ENCODE measurements at places on chromosomes 4 and X. TPM values are rescaled to one million over a fixed set of nuclear protein-coding genes. Genes with fewer than 3 reads are reported as not detected.
A peak's percentile ranks its signal among the peaks of the same experiment; 100 is the strongest.

DNA sequence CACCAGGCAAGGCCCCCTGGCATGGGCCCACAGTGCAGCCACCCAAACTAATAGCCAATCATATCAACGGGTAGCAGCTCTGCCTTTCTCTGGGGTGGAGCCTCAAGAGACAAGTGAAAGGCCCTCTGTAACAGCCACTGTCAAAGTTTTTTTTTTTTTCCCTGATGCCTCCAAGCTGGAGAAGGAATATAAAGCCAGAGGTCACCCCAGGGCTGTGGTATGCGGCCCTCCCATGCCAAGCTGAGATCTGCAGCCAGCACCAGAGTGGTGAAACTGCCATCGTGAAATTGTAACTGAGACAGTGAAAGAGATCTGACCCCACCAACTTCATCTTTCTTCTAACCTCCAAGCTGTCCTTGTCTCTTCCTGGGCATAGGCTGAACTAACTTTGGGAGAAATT lies 407.0 kb downstream of the KLHL4 start:
- peaks cover 10% of the 10 kb centered on the region for H3K4me1 ChIP-seq
- no peak overlapping the region for H3K4me3 ChIP-seq
- no peaks in the 10 kb centered on the region for H3K27me3 ChIP-seq
- H3K36me3 ChIP-seq, result no peaks in the 10 kb centered on the region
- DNase-seq, result no peak

GRCh38 chr4:56799824-56800756 lies 21.4 kb downstream of the SPINK2 start:
- peak; percentile 85 for DNase-seq
- H3K36me3 ChIP-seq, result no peaks in the 10 kb centered on the region
- H3K27ac ChIP-seq, result peak overlapping the region; percentile 36

DNA sequence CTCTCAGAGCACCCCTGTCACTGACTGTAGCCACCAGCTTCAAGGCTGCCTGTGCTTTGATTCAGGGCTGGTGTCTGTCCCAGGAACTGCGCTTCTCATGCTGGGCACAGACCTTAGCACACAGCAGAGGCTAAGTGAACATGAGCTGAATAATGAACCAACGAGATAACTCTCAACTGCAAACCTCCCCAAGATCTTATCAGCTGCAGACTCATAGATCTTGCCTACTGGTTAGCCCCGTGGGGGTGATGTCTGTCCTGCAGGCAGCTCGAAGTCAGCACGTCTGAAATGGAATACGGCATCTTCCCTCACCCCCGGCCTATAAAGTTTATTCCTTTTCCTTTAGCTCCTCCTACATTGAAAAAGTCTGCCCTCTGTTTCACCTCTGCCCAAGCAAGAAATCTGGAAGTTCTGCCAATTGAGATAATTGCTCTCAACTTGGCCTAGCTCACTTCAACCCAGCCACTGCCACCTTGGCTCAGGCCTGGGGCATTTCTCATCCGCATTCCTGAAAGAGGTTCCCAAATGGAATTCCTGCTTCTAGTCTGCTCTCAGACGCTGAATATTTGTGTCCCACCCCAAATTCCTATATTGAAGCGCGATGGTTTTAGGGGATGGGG lies 73.7 kb downstream of the GATB start:
- DNase-seq, result no peak
- H3K36me3 ChIP-seq, result peaks cover 5% of the 10 kb centered on the region
- no peaks in the 10 kb centered on the region for H3K27me3 ChIP-seq
- H3K4me1 ChIP-seq, result peaks cover 20% of the 10 kb centered on the region
- H3K4me3 ChIP-seq, result no peak overlapping the region

DNA sequence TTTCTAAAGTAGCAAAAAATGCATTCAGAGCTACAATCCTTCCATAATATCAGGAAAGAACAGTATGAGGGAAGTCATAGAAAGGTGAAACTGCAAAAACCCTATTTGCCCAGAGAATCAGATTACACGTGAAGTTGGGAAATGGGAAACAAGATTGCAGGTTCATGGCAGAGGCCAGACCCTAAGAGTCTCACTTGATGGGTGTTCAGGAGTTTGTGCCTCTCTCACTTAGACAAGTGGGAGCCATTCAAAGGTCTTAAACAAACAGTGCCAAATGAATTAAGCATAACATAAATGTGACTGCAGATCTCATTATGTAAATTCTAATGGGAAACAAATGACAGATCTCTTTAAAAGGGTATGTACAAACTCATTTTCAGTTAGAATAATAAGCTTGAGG lies 91.6 kb downstream of the ARAP2 start:
- DNase-seq, result no peak
- H3K36me3 ChIP-seq, result no peaks in the 10 kb centered on the region
- no peaks in the 10 kb centered on the region for H3K27me3 ChIP-seq
- H3K4me1 ChIP-seq, result peaks cover 15% of the 10 kb centered on the region
- H3K27ac ChIP-seq, result no peak overlapping the region

GRCh38 chr4:76087007-76087769 lies 12.7 kb downstream of the ART3 start:
- no peak overlapping the region for H3K27ac ChIP-seq
- peak; percentile 56 for DNase-seq
- peaks cover 6% of the 10 kb centered on the region for H3K4me1 ChIP-seq
- H3K27me3 ChIP-seq, result no peaks in the 10 kb centered on the region
- no peaks in the 10 kb centered on the region for H3K36me3 ChIP-seq

GRCh38 chrX:155086961-155087735 lies 15.8 kb downstream of the BRCC3 start:
- H3K27ac ChIP-seq, result no peak overlapping the region
- H3K27me3 ChIP-seq, result no peaks in the 10 kb centered on the region
- peaks cover 12% of the 10 kb centered on the region for H3K36me3 ChIP-seq

GRCh38 chrX:118536687-118537461 lies 41.3 kb downstream of the DOCK11 start:
- H3K4me1 ChIP-seq, result peaks cover 46% of the 10 kb centered on the region
- H3K36me3 ChIP-seq, result no peaks in the 10 kb centered on the region
- peak; percentile 11 for DNase-seq
- no peaks in the 10 kb centered on the region for H3K27me3 ChIP-seq
- no peak overlapping the region for H3K4me3 ChIP-seq

- H3K36me3 ChIP-seq, result no peaks in the 10 kb centered on the region
- H3K27me3 ChIP-seq, result no peaks in the 10 kb centered on the region
- no peaks in the 10 kb centered on the region for H3K4me1 ChIP-seq
- DNase-seq, result no peak
Measured at GRCh38 chrX:29453333-29453732, 762.0 kb upstream of the MAGEB2 start.

Gene ARHGAP6
- total RNA-seq, result 0.55 TPM

Gene NCAPG
- 61.9 TPM for total RNA-seq

Gene KIT
- 23.3 TPM for total RNA-seq

Gene ELF4
- total RNA-seq, result 1.9 TPM

Gene F11
- 1.6 TPM for total RNA-seq
